ENCODE measurements at places on chromosomes 12 and 14.

- no peak for DNase-seq
Measured at GRCh38 chr14:53472306-53472705, 319.2 kb upstream of the DDHD1 start.

- no peak for DNase-seq
Measured at GRCh38 chr12:132600048-132601032, 10.0 kb downstream of the LRCOL1 start.

GRCh38 chr14:69719501-69719951, 47.4 kb upstream of the SRSF5 start:
- DNase-seq = peak; percentile 85

DNA sequence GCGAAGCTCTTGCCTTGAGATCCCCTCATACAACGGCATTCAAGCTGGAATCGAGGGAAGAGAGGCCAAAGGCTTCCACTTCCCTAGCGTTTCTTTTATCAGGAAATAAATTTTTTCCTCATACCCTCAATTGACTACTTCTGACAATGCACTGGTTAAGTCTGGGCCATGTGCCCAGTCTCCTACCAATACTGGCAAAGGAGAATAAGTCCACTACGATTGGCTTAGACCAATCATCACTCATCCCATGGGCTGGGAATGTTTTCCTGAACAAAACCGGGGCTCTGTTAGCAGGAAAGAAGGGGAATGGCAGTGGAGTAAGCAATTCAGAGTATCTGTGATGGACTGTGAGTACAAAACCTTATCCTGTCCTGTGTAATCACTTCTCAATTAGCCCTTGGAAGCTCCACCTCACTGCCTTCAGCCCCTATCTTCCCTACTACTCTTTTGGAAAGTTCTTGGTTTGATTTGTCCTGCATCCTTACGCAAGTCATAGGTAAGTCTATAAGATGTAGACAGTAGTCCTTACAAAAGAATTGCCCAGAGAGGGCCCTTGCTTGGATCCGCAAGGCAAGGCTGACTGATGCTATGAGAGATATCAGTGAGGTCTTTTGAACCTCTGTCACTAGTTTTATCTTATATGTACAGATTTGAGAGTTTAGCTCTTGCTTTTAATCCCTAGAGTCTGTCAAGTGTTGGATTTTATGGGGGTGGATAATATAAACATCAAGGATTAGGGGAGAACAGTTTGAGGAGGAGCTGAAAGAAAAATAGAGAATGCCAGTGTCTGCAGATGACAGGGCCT, 36.3 kb upstream of the CDK17 start:
- DNase-seq = no peak

- no peak for DNase-seq
Measured at GRCh38 chr14:97575677-97576076, 778.5 kb downstream of the VRK1 start.

- peak; percentile 11 for DNase-seq
Measured at GRCh38 chr12:45388545-45388944, 172.7 kb downstream of the ANO6 start.

DNA sequence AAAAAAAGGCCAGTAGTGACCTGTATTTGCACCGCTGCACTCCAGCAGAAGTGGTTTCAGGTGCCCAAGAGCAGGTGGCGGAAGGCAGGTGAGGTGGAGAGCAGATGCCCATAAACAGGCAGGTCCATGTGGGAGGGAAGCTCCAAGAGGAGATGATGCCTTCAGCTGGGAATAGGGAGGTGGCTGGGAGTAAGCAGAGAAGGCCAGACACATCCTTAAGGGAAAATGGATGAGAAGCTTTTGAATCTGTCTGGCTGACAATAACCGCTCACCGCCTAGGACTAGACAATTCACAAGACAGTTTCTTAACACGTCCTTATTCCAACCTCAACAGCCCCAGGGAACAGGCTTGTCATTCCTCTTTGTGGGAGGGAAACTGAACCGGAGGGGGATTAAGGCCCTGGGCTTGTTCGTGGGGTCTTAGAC, 43.9 kb upstream of the PLEKHG6 start:
- DNase-seq = no peak

- DNase-seq = no peak
Measured at GRCh38 chr12:102833687-102834441, 83.2 kb downstream of the PAH start.

DNA sequence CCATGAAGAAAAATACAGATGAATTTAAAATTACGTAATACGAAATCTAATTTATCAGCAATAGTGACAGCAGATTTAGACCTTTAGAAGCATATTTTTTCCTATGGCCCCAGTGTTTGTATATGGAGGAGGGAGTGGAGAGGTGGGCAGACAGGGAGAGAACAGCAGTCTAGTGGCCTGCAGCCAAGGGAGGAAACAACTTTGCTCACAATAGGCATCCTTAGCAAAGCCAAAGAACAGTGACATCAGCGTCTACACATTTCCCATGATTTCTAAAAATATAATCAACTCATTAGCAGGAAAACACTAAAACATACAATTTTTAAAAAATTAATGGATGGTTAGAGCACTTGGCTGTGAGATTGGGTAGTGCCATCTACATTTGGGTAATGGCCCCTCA, 622.6 kb upstream of the ATP2B1 start:
- DNase-seq = no peak

- no peak for DNase-seq
Measured at GRCh38 chr14:30114051-30114450, 186.4 kb upstream of the PRKD1 start.

DNA sequence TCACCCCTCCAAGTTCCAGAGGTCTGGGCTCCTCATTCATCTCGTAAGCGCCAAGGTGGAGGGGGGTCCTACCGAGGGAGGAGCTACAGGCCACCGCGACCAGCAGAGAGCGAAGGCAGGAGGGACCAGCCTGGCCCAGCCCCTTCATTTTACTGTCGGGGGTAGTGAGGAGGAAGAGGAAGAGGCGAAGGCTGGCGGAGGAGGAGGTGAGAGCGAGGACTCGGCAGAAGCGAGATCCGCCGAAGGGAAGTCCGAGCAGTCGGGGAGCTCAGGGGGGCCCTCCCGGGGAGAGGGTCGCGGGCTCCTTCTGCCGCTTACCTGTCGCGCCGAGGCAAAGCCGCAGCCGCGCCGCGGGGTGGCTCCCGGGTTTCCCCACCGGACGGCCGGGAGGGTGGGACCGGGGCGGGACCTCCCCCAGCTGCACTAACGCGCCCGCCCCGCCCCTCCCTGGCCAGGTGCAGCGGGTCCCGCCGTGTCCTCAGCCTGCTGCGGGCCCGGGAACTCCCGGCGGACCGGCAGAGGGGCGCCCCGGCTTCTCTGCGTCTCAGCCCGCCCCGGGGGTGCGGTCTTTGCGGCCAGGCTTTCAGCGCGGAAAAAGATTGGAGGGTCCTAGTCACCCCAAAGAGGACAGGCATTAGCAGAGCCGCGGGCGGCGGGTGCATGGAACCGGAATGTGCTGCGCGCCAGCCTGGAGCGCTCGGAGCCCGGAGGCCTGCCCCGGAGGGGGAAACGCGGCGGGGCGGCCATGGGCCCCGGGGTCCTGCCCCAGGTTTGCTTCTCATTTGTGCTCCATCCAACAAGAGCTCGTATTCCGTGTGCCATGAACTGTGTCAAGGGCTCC, at the start of gene GALNT6:
Gene GALNT6 (minus strand): TSS at position 124 of the 841 bp plus-strand sequence. CDS start 11,625 bp downstream, outside the sequence.
- DNase-seq = no peak

DNA sequence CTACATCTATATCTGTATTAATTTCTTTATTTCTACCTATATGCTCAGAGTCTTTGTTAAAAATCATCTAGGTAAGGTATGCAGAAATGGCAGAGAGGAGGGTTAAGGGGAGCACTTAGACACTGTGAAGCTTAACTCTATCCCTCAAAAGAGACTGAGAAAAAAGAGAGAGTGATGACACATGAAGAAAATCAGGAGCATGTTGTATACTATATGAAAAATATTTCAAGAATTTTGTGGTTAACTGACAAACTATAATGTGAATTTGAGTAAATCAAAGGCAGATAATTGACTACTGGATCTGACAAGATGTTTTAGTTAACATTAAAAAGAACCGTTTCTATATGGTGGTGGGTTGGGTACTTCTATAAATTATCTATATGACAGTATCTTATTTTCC, 1814.2 kb upstream of the SEL1L start:
- no peak for DNase-seq

DNA sequence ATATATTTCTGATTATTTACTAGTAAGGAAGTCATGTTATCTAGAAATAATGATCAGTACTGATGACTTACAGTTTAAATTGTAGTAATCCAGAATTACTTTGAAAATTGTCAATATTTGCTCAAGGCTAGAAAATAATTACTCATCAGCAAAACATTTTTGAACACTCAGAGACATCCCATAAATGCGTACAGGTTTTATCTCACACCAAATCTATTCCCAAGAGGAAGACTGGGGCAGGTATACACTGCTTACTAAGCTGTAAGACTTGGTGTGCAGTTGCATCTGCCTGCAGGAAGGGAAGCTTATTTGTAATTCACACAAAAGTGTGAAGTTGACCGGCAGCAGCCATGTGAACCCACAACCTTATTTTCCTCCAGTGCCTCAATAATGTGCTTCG, 146.4 kb downstream of the CCER1 start:
- no peak for DNase-seq

- DNase-seq = peak; percentile 18
Measured at GRCh38 chr12:57372233-57372632, 58.6 kb downstream of the R3HDM2 start.

GRCh38 chr12:3713483-3713882, 39.4 kb downstream of the CRACR2A start:
- DNase-seq = no peak

- DNase-seq = no peak
Measured at GRCh38 chr12:131387281-131388163, 323.4 kb upstream of the SFSWAP start.

DNA sequence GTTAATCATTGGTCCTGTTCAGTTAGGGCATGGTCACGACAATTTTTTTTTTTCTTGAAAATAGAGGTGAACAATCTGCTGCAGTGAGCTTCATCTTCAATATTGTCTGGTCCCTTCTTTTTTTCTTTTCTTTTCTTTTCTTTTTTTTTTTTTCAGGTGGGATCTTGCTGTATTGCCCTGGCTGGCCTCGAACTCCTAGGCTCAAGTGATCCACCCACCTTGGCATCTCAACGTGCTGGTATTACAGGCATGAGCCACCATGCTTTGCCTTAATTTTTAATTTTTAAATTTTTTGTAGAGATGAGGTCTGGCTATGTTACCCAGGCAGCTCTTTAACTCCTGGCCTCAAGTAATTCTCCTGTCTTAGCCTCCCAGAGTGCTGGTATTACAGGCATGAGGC, 36.5 kb downstream of the MIPOL1 start:
- no peak for DNase-seq

- no peak for DNase-seq
Measured at GRCh38 chr12:63753743-63754142, 26.0 kb upstream of the RXYLT1 start.

DNA sequence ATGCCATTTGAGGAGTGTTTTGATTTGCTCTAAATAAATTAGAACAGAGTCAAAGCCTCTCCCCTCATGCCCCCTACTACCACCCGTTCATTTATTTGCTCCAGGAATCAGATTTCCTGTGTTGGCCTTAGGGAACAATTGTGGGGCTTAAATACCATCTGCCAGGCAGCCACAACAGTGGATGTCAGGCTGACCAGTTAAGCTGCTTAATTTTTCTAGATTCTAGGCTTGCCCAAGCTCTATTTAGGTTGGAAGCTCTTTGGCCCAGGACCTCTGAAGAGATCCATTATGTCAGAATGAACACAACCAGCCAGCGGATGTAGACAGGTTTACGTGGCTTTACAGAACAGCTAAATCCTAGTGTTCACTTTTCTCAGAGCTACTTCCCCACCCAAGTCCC, 1.0 kb upstream of the TIMELESS start:
- DNase-seq = no peak

GRCh38 chr14:88559852-88560251, 3.0 kb upstream of the ZC3H14 start:
- DNase-seq = peak; percentile 47

- no peak for DNase-seq
Measured at GRCh38 chr12:122753319-122753650, 661 bp downstream of the DENR start.

- DNase-seq = no peak
Measured at GRCh38 chr12:132525011-132525832, 35.3 kb downstream of the FBRSL1 start.

DNA sequence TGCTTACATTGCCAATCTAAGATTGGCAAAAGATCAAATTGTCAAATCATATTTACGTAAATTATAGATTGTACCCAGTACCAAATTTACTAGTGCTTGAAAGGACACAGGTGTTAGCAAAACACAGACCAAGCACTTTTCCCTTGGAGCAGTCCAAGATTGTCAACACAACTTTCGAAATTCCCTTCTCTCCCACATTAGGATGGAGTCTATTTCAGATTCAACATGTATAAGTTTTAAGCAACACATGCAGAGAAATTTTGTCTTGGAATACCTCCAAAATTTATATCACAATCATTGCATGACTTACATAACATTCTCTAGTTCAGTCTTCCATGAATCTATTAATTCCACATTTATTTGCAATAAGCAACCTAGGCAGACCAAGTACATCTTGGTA, 74.9 kb upstream of the SLCO1C1 start:
- DNase-seq = no peak

DNA sequence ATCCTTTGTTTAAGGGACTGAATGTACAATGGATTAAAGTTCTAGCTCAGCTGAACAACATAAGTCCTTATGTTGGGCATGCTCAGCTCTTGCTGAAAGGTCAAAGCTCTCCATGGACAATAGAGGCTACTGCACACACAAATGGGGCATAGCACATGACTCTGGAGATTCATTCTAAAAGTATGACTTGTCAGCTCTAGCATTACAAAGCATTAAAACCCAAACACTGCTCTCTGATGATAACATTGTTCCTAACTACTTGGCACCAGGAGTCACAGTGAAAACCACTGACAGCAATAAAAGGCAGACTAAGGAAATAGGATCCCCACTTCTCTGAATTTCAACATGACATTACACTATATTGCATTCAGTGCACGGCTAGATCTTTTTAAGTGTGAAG, 21.9 kb upstream of the FSCB start:
- peak; percentile 33 for DNase-seq

DNA sequence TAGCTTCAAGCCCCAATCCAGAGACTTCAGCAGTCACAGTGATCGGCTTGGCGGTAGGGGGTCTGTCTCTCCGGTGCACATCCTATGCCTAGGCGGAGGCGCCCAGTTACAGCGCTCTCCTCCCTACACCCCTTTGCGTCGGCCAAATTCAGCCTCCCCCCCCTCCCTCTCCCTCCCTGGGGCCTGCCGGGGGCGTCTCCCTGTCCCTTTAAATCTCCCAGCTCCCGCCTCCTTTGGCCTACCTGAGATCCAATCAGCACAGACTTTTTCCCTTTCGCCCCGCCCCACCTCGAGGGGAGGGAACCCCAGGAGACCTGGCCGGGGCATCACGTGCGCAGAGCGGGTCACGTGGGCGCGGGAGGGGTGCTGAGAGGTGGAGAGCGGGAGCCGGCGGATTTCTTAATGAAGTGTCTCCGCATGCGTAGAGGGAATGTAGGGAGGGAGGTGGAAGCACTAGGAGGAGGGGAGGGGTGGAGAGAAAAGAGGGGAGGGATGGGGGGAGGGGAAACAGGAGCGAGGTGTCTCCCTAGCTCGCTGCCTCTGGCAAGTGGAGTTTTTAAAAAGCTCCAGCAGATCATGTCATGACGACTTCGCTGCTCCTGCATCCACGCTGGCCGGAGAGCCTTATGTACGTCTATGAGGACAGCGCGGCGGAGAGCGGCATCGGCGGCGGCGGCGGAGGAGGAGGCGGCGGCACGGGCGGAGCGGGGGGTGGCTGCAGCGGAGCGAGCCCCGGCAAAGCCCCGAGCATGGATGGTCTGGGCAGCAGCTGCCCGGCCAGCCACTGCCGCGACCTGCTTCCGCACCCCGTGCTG, at the start of gene HOXC13:
Gene HOXC13 (plus strand): TSS at position 506 of the 815 bp plus-strand sequence. CDS start 76 bp downstream, at position 582.
- DNase-seq = peak; percentile 58

GRCh38 chr12:8698132-8698851, 501 bp downstream of the RIMKLB start:
- no peak for DNase-seq

- DNase-seq = no peak
Measured at GRCh38 chr12:130787041-130787440, 52.0 kb downstream of the STX2 start.
